ENCODE measurements at places on chromosomes 3 and 15. TPM values are rescaled to one million over a fixed set of nuclear protein-coding genes. Genes with fewer than 3 reads are reported as not detected.

The ZNF619 gene
- total RNA-seq: 9.1 TPM

The SAMD7 gene
- total RNA-seq: not detected

The CCR8 gene
- not detected for total RNA-seq

The LRRC31 gene
- not detected for total RNA-seq

The DNAJA4 gene
- 16.8 TPM for total RNA-seq

The ZNF860 gene
- 2.8 TPM for total RNA-seq

The SGO1 gene
- not detected for total RNA-seq

The ZNF35 gene
- 22.9 TPM for total RNA-seq

The ATP13A3 gene
- total RNA-seq: 98.5 TPM

The ARL14 gene
- not detected for total RNA-seq

The TRPM1 gene
- not detected for total RNA-seq

The GPX1 gene
- 44.8 TPM for total RNA-seq

The RASGRP1 gene
- under 0.01 TPM for total RNA-seq

The GOLGA8M gene
- 0.26 TPM for total RNA-seq

The EFCAB12 gene
- total RNA-seq: under 0.01 TPM
